ENCODE measurements at places on chromosomes 1 and 21.

DNA sequence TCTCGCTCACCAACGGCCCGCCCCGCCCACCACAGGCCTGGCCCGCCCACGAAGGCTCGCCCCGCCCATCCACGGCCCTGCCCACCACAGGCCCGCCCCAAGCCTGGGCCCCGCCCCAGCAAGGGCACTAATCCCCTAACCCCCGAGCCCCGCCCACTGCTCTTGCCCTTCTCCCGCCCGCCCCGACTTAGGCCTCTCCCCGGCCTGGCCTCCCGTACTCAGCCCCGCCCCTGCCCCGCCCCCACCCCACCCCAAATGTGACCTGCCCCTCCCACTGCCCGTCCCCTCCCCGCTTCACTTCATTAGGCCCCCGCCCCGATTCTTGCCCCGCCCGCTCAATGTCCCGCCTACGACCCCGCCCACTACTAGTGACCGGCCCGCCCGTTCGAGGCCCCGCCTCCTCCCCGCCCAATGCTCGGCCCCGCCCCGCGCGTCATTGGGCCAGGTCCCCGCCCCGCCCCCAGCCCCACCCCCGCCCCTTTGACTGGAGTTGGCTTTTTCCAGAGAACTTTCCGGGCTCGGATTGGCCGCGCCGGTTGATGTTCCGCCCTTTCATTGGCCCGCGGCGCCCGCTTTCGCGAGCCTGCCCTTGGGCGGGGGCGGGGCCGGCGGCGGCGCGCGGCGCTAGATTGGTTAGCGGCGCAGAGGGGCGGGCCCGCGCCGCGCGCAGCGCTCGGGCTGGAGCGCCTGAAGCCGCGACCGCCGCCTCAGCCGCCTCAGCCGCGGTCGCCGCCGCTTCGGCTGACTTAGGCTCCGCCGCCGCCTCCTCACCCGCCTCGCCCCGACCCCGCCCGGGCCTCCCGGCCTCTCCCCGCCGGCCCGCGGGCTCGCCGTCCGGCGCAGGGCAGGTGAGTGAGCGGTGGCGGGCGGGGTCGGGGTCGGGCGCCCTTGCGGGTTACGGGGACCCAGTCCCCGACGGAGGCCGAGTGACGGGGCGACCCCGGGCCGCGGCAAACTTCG, at the start of gene PCBP3:
Gene PCBP3 (plus strand): TSS at position 705 of the 960 bp plus-strand sequence. CDS start 206,361 bp downstream, outside the sequence.
- peak; percentile 96 for DNase-seq

- no peak for DNase-seq
Observed at GRCh38 chr1:63135174-63135512, 187.2 kb upstream of the FOXD3 start.

GRCh38 chr1:109814993-109815786, 51.5 kb upstream of the EPS8L3 start:
- no peak for DNase-seq

DNA sequence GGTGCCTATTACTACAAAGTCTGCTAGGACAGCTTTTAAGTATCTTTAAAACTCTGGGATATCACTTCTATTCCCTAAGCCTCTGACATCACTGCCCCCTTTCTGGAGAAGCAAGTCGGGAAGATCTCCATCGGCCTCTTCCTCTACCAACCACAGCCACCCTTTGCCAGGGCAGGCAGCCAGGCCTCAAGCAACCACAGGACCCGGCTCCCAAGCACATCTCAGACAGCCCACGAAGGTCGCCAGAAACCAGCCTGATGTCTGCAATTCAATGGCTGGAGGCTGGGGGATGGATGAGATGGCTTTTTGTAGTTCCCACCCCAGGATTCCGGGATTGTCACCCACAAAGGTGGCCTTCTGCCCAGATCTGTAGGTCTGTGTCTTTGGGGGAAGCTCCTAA, 70.7 kb downstream of the LGR6 start:
- peak; percentile 5 for DNase-seq

- no peak for DNase-seq
Observed at GRCh38 chr1:100941580-100942216, 45.8 kb downstream of the SLC30A7 start.

GRCh38 chr1:101908980-101909379, 87.7 kb downstream of the OLFM3 start:
- DNase-seq, result no peak

DNA sequence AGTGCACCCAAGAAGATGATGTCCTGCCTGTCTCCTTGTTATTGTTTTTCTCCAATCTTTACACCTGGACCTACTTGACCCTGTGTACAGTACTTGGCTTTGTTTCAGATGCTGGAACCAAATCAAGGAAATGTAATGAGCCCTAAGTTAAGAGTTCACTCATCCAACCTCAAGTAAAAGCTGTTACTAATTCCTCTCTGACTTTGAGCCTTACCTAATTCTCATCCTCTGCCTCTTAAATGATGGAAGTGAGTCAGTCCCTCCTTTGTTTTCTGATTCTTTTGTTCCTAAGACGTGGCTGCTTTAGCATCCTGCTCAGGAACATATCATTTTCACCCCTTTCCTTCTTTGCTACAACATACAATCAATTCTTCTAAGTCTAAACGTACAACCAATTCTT, 15.3 kb upstream of the PLA2G4A start:
- no peak for DNase-seq

GRCh38 chr1:6285336-6285735, 24.4 kb upstream of the GPR153 start:
- DNase-seq, result no peak

DNA sequence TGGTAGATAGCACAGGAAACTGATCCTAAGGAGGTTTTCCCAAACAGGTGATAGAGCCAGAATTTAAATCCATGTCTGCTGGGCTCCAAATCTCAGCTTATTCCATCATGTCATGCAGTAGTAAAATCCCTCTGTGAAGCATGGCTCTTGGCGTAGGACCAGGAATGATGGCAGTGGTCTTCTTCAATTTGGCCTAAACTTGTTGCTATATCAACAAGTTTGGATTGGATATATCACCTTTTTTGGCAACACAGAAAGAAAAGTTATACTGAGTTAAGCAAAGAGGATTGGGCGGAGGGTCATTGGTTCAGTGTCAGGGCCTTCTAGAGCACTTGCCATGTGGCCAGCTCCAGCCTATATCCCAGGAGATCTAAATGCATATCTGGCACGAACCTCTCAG, 52.2 kb downstream of the FGGY start:
- no peak for DNase-seq

- no peak for DNase-seq
Observed at GRCh38 chr1:37430103-37430985, 44.0 kb upstream of the ZC3H12A start.

DNA sequence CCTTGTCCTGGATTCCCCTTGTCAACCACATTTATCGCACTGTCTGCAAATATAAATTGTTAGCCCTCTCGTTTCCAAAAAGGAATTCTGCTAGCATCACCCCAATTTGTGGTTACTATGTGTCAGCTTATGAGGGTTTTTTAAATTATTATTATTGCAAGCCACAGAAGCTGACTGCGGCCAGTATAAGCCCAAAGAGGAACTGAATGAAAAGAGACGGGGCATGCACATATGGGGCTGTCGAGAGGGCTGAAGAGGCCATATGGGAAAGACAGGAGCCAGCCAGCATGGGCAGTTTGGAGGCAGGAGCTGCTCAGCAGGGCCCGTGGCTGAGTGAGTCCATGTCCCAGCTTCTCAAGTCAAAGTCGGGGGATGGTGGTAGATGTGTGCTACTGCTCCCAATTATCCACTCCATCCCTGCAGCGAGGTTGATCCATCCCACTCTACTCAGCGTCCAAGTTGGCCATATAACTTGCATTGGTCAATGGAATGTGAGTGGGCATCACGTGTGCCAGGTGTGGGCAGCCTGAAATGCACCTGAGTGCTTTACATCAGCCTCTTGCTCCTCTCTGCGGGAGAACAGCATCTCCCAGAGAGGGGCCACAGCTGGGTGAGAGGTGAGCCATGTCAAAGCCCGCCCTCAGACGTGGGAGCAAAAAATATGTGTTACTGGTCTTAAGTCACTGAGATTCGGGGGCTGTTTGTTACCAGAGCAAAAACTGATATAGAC, 37.6 kb upstream of the LDLRAP1 start:
- DNase-seq, result no peak

GRCh38 chr1:154320882-154321608, at the start of gene AQP10:
AQP10 (plus strand) TSS chr1:154321093; CDS start chr1:154321156, 63 bp downstream.
- no peak for DNase-seq

- peak; percentile 76 for DNase-seq
Observed at GRCh38 chr1:109201123-109201703, 12.5 kb upstream of the SARS1 start.

- no peak for DNase-seq
Observed at GRCh38 chr1:180757657-180758056, 125.8 kb downstream of the XPR1 start.

- no peak for DNase-seq
Observed at GRCh38 chr1:76625886-76626678, 241.2 kb upstream of the ST6GALNAC5 start.

- no peak for DNase-seq
Observed at GRCh38 chr1:184272175-184272866, 114.5 kb upstream of the C1orf21 start.

DNA sequence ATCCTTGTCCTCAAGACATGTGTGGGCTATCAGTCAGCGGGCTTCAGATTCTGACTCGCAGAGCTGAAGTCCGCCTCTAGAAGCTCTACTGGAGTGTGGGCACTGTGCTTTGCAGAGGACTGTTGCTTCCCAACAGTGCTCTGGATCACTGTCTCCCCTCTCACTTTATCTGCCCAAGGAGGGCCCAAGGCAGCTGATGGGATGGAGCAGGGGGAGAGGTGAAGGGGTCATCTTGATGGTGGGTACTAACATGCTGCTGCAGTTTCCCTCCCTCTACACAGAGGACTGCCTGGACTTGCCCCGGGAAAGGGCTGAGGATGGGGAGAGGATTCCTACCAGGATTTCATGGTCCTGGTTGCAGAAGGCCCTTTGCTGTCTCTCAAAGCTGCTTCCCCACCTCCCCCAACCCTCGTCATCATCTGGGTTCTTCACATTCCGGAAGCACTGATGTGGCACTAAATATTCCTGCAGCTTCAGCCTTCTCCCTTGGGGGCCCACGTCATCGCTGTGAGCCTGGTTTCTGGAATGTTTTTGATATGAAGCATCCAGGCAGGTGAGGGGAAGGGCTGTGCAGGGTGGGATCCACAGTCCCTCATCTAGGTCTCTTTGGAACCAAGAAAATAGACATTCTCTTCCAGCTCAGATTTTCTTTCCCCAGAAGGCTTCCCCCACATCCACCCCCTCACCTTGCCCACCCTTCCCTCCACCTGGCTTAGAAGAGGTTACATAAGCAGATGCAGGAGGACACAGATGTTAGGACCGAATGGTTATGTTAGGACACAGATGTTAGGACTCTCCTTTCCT, 23.2 kb downstream of the NUAK2 start:
- DNase-seq, result no peak

DNA sequence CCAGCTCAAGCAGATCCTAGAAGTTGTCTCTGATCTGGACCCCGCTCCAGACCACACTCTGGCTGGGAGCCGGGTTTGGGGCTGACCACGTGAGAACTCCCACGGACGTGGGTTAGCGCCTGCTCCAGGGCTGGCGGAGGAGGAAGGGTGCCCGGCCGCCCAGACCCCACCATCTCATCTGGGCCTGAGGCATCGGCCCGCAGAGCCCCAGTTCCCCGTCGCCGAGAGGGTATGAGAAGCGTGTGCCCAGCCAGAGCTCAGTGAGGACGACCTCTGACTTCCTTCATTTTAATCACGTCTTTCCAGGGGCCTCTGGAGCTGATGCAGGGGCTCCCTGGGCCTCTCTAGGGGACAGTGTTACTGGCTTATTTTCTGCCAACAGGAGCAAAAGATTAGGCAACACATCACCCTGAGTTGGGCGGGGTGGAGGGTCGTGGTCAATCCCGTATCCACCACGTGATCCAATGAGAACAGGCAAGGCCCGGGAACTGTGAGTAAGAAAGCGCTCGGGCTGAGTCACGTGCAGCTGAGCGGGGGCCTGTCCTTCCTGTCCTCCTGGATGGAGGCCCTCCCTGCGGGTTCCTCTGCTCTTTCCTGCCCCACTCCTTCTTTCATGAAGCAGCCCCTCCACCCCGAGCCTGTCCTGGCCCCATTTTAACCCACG, 81.1 kb downstream of the SIK1 start:
- DNase-seq, result no peak

DNA sequence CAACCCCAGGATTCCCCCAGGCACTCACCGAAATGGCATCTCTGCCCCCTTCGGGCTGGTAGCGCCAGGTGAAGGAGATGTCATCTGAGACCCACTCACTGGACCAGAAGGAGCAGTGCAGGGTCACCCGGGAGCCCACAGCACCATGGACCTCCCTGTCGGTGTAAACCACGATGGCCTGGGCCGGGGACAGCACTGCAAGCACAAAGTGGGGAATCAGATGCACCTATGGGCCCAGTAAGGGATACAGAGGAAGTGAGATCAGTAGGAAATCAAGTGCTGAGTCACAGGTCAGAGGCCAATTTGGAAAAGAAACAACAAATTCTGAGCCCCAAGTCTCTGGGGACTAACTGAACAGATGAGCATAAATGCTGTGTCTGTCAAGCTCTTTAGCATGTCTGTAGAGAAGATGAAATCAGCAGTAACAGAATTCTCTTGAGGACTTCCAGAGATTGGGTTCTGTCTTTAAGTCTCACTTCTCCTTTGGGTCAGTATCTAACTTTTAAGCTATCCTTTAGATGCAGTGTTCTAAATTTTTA, 2.5 kb downstream of the MPZ start:
- DNase-seq, result no peak

- peak; percentile 24 for DNase-seq
Observed at GRCh38 chr1:228367798-228368791, 38.5 kb downstream of the TRIM11 start.

GRCh38 chr1:41812051-41812450, 106.7 kb downstream of the HIVEP3 start:
- DNase-seq, result peak; percentile 69

GRCh38 chr21:44813149-44813548, 4.7 kb downstream of the SUMO3 start:
- no peak for DNase-seq

GRCh38 chr1:199298825-199299224, 660.0 kb downstream of the PTPRC start:
- no peak for DNase-seq

- no peak for DNase-seq
Observed at GRCh38 chr1:116485976-116486375, 84.8 kb downstream of the CD58 start.

DNA sequence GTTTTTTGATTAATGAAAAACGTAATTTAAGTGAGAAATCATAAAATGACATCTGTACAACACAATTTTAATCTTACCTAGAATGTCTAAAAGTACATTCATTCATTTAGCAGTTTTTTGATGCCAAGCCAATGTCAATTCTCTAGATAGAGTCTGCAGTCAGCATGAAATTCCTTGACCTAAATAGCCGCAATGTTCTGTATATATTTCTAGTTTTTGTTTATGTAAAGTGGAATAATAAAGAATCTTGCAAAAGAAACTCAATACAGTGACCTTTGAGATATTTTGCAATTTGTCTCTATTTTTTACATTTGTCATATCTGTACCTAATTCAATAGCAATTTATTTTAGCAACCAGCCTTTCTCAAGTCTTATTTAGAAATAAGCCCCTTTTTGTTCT, 176.0 kb downstream of the ATP6V1G3 start:
- no peak for DNase-seq

- DNase-seq, result no peak
Observed at GRCh38 chr1:8167936-8168335, 141.8 kb upstream of the ERRFI1 start.

DNA sequence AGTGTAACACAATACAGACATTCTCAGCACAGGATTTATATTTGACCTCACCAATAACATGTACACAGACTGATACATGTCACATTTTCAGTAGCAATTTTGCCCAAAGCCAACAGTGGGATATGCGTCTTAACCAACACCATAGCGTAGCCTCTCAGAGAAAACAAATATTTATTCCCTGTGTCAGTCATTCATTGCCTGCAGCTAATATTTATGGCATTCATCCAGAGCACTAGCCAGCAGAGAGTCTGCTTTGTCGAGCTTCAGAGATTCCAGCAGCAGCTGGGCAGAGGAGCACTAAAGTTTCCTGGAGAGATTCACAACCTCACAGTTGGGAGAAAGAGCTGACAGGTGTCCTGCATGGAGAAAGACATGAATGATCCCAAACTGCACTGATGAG, 400.7 kb upstream of the DAB1 start:
- DNase-seq, result no peak

All from WERI-Rb-1 (cell line).